ENCODE measurements at places on chromosomes 3 and 15.

DNA sequence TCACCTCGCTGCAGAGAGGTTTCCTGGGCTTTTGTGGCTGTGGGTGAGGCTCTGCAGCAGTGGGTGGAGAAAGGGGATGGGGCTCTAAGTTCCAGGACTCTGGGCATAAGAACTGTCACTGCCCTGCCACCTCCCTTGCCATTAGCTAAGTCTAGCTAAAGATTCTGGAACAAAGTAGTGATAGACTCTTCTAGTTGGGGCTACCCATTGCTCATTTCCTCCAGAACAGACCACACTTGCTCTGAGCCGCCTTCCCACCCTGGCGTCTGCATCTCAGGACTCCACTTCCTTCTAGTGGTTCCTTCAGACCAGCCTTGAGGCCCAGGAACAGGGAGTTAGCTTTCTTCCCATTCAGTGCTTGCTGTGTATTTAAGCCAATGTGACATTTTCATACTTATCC is 7.5 kb downstream of the ARHGAP31 start:
- DNase-seq, result no peak

- no peak for DNase-seq
Measured at GRCh38 chr15:58249646-58250312, 111.6 kb downstream of the AQP9 start.

- no peak for DNase-seq
Measured at GRCh38 chr3:8563597-8563996, 62.0 kb downstream of the LMCD1 start.

- DNase-seq, result no peak
Measured at GRCh38 chr15:68734352-68734751, 86.3 kb downstream of the ANP32A start.

DNA sequence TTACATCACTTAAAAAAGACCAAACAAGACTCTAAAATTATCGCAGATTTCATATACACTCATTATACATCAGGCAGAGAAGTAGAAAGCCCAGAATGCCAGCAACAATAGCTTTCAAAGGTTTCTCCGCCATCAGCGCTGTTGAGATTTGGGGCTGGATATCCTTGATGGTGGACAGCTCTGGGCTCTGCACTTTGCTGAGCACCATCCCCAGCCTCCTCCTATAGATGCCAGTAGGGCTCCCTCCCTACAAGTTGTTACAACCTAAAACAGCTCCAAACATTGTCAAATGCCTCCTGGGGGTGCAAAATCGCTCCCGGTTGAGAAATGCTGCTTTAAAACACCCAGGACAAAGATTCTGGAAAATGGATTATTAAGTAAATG is 73.5 kb downstream of the ATP10A start:
- DNase-seq, result no peak

DNA sequence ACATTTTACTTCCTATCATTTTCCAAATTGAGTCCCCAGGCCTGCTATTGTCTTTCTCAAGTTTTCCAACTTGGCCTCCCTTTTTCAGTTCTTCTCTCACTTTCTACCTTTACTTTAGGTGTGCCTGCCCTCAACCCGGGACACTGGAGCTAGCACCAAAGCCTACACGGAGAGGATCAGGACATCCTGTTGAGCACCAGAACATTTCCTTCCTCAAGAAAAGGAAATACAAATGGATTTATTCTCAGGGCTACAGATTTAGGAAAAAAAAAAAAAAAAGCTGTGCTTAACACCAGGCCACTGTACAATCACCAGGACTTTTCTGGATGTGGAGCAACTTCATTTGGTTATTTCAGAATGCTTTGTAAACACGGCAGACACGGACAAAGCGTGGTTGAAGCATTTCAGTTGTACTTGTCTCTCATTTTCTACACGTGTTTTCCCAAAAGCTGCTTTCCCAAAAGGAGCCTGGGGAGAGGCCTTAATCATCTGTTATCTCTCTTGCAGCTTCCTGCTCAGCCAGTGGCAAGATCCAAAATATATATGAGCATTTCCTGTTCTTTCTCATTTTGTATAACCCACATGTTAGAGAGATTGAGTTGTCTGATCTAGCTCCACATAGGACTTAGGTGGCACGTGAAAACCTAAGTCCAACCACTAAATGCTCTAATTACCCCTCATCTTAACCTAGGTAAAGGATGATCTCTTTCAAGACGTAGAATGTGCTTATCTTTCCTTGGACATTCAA is 15.5 kb upstream of the ATP1B3 start:
- no peak for DNase-seq

DNA sequence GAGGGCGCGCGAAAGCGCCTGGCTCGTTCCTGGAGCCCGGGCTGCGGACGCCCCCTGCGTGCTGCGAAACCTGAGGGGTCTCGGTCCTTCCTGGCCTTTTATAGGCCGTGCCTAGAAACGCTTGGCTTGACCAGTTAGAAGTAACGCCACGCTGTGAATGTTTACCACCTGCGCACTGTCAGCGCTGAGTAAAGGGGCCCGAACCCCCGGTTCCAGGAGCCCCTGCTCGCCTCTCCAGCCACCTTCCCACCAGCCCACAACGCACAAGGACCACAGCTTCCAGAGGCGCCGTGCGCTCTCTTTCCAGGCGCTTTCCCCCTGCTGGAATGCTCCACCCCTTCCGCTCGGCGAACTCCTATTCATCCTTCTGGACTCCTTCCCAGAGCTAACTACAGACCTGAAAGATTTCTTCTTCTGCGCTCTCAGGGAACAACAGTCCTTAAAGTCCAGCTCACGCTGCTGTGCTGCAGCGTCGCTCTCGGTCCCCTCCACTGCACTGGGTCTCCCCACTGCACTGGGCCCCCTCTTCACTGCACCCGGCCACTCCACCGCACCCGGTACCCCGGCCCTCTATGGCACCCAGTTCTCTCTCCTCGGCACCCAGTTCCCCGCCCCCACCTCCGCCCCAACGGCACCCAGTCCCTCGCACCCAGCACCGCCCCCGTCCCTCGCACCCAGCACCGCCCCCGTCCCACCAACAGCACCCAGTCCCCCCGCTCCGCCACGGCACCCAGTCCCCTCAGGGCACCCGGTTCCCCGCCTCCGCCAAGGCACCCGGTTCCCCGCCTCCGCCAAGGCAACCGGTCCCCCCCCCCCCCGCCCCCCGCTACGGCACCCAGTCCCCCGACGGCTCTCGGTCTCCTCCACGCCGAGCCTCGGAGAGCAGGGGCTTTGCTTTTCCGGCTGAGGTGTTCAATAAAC is 69.8 kb downstream of the SQOR start:
- no peak for DNase-seq

DNA sequence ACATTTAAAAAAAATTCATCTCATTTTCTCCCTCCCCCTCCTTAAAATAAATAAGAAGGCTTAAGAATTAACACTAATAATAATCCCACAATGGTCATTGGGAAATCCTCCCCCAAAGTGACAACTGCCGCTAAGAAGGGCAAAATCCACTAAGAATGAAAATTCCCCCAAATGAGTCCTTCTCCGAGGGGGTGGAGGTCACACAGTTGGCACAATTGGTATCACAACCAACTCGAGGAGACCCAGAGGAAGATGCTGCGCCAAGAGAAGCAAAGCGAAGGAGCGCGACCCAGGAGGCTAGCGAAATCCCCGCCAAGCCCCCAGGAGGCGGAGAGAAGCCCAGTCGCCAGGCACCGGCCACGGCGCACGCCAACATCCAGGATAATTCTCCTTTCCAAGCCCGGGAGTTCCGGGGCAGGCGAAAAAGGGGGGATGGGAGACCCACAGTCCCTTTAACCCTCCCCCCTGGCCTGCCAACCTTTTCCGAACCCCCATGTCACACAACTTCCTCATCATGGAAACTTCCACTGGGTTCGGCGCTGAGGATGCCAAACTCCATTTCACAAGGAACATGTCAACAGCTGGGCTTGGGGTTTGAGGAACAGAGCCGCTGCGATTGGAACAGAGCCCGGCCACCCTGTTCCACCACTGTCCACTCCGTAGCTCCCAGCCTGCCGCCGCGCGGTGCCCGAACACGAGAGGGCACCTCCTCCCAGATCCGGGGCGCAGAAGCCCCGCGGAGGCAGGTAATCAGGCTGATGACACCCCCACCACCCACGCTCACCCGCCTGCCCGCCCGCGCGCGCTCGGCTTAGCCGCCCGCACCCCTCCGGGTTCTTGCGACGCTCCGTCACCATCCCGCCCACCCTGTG is 668 bp downstream of the THRB start:
- DNase-seq, result no peak

DNA sequence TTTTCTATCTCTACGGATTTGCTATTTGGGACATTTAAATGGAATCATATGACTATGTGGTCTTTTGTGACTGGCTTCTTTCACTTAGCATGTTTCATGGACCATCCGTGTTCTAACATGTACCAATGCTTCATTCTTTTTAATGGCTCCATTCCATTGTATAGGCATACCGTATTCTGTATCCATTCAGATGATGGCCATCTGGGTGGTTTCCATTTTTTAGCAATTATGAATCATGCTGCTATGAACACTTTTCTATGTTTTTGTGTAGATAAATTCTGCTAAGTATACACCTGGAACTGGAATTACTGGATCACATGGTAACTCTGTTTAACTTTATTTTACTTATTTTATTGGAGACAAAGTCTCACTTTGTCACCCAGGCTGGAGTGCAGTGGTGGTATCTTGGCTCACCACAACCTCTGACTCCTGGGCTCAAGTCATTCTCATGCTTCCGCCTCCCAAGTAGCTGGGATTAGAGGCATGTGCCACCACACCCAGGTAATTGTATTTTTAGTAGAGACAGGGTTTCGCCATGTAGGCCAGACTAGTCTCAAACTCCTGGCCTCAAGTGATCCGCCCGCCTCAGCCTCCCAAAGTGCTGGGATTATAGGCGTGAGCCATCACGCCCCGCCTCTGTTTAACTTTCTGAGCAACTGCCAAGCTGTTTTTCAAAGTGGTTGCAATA is 13.4 kb downstream of the UBP1 start:
- DNase-seq, result no peak

DNA sequence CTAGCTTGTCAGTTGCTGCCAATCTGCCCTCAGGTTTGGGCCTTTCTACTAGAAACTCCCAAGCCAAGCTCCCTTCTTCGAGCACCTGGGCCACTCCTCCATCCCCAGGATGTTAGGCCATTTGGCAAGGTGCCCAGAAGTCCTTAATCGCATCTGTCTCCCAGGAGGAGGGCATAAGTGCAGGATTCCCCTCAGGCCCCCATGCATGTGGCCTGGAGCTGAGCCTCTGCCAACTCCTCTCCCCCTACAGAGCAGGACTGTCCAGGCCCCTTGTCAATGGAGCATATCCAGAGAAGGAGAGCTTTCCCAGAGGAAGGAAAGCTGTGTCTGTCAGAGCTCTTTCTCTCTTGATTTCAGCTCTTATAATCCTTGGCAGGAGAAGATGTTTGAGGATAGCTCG is 182.6 kb upstream of the ROPN1 start:
- DNase-seq, result no peak

All from NCI-H460 (cell line).